Activated CD4-positive, alpha-beta memory T cell treated with anti-CD3 and anti-CD28 coated beads, Interleukin-2, amount 10 ng/mL, durations not matched to agents 7 days and 5 days (primary cell): ENCODE measurements at places on chromosomes 13 and 19.

DNA sequence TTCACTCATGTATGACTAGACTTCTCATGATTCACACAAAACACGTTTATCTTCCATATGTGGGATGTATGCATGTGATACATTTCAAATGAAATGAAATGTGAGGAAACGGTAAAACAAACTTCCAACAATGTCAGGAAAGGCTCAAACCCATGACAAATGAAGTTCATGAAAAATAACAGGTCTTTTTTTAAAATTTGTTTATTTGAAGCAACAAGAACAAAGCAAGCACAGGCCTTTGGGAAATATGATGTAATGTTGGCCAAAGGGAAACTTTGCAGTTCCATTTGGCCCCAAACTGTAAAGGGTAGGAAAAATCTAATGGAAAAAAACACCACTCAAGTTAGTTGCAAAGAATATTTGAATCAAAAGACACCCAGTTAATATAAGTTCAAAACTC lies 463.8 kb upstream of the ARGLU1 start:
- H3K4me1 ChIP-seq: no peaks in the 10 kb centered on the region
- H3K27me3 ChIP-seq: no peaks in the 10 kb centered on the region
- DNase-seq: no peak
- H3K27ac ChIP-seq: no peak overlapping the region
- no peaks in the 10 kb centered on the region for H3K36me3 ChIP-seq

DNA sequence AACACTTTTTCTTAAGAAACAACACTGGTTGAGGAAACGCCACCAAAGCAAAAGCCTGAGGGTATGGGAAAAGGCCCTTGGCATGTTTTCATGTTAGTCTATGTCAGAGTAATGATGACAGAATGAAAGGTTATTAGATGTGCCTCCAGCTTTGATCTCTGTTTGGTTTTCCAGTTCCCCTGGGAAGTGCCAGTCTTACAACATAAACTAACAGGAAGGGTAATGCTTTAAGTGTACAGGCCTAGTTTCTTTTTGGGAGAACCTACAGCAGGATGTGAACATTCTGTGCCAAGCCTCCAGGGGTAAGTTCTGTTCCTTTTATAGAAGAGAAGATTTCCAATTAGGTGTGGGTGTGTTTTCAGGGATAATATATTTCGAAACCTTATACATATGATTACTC lies 121.7 kb downstream of the FNDC3A start:
- peaks cover 2% of the 10 kb centered on the region for H3K4me1 ChIP-seq
- no peak overlapping the region for H3K4me3 ChIP-seq

GRCh38 chr13:31982540-31982939 lies 49.0 kb upstream of the FRY start:
- no peak overlapping the region for H3K27ac ChIP-seq
- no peak overlapping the region for H3K4me3 ChIP-seq
- no peaks in the 10 kb centered on the region for H3K36me3 ChIP-seq
- no peaks in the 10 kb centered on the region for H3K4me1 ChIP-seq
- H3K27me3 ChIP-seq: no peaks in the 10 kb centered on the region

GRCh38 chr19:54307389-54308020 lies 5.5 kb downstream of the LILRA5 start:
- no peaks in the 10 kb centered on the region for H3K36me3 ChIP-seq
- no peak overlapping the region for H3K27ac ChIP-seq
- DNase-seq: no peak
- no peak overlapping the region for H3K4me3 ChIP-seq
- H3K4me1 ChIP-seq: peaks cover 14% of the 10 kb centered on the region

DNA sequence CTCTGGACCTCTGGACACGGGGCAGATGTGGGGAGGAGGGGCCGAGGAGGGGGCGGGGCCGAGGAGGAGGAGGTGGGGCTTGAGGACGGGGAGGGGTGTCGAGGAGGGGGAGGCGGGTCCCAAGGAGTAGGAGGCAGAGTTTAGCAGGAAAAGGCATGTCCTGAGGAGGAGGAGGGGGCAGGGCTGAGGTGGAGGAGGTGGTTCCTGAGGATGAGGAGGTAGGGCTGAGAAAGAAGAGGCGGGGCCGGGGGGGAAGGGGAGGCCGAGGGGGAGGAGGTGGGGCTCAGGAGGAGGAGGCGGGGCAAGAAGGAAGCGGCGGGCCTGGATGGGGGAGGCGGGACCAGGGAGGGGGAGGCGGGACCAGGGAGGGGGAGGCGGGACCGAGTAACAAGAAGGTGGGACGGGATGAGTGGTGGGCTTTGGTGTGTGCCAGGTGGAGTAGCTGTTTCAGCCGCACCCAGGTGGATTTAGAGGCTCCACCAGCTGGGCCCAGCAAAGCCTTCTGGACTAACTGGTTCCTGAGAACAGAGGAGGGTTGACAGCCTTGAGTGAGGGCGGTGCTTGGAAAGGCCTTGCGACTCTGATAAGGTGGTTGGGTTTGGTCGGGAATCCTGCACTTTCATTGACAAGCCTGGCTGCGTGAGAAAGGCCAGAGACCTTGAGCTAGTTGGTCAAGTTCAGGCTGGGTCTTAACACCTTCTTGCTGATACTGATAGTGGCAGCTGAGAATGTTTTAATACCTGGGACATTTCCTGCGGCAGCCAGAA lies 7.7 kb downstream of the TECR start:
- H3K4me1 ChIP-seq: peaks cover 22% of the 10 kb centered on the region
- H3K4me3 ChIP-seq: no peak overlapping the region
- H3K27ac ChIP-seq: no peak overlapping the region
- peak; percentile 61 for DNase-seq
- H3K27me3 ChIP-seq: no peaks in the 10 kb centered on the region

GRCh38 chr19:36838784-36839324 lies 667 bp upstream of the ZNF790 start:
- no peak overlapping the region for H3K4me3 ChIP-seq
- H3K27me3 ChIP-seq: no peaks in the 10 kb centered on the region
- H3K4me1 ChIP-seq: peaks cover 7% of the 10 kb centered on the region

DNA sequence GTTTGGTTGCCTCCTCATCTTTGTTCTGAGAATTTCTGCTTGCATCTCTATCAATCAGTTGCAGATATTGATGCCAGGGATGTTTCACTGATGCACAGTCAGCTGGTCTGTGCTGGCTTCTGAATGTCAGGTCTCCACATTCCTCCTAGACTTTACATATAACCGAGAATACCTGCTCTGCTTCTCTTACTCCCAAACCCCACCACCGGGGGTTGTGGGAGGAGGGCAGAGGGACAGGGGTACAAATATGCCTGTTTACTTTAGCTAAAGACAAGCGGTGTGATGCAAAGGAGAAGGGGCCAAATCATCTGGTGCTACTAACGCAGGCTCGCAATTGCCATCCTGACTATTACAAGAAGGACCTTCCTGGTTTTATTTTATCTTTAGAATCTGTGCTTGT lies 17.4 kb upstream of the KLHL1 start:
- no peaks in the 10 kb centered on the region for H3K4me1 ChIP-seq
- no peaks in the 10 kb centered on the region for H3K36me3 ChIP-seq
- H3K4me3 ChIP-seq: no peak overlapping the region
- no peak for DNase-seq
- H3K27me3 ChIP-seq: no peaks in the 10 kb centered on the region

GRCh38 chr19:46294494-46294893 lies 2.3 kb upstream of the HIF3A start:
- H3K4me3 ChIP-seq: no peak overlapping the region
- no peak overlapping the region for H3K27ac ChIP-seq
- H3K27me3 ChIP-seq: peaks cover 22% of the 10 kb centered on the region
- no peaks in the 10 kb centered on the region for H3K36me3 ChIP-seq
- DNase-seq: no peak
- H3K4me1 ChIP-seq: peaks cover 7% of the 10 kb centered on the region

DNA sequence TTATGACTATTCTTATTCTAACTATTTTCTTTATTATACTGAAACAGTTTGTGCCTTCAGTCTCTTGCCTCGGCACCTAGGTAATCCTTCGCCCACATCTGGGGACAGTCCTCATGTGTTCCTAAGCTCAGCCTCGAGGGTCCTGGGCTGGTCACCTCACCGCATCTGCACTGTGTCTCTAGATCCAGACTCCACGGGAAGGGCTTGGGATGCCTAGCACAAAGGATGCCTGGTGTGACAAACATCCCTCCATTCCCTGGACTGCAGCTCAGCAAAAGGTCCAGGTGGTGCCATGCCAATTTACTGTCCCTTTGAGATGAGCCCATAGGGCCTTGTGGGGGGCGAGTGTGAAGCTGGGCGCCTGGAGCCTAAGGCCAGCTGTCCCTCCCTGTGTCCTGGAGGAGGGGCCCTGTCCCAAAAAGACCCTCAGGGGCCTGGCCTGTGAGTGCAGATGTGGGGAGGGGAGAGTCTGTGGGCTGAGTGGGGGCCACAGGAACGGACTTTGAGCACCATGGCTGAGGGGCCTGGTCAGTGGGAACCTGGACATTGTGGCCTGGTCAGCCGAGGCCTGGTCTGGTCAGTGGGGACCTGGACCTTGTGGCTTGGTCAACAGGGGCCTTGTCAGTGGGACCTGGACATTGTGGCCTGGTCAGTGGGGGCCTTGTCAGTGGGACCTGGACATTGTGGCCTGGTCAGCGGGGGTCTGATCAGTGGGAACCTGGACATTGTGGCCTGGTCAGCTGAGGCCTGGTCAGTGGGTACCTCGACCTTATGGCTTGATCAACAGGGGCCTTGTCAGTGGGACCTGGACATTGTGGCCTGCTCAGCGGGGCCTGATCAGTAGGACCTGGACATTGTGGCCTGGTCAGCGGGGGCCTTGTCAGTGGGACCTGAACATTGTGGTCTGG lies 45.1 kb upstream of the TPM4 start:
- no peaks in the 10 kb centered on the region for H3K27me3 ChIP-seq
- H3K36me3 ChIP-seq: no peaks in the 10 kb centered on the region
- no peak overlapping the region for H3K27ac ChIP-seq
- DNase-seq: no peak
- H3K4me3 ChIP-seq: no peak overlapping the region

DNA sequence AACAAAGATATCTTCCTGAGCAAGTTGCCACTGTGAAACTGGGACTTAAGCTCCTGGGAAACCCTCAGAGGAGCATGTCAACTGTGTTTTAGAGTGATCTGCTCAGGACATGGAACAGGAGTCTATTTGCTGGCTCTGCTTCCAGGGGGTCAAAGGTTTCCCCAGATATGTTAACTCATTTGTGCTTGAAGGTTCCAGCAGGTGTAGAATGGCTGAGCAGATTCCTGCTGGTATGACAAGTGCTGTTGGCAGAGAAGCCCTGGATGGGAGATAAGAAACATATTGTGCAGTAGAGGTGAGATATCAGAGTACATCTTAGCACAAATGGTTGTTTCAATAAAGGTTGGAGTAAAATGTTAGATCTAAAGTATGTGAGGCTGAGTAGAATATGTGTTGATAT lies 282.7 kb upstream of the DACH1 start:
- no peak overlapping the region for H3K27ac ChIP-seq
- no peak for DNase-seq
- H3K4me3 ChIP-seq: no peak overlapping the region

- no peak overlapping the region for H3K27ac ChIP-seq
- peaks cover 12% of the 10 kb centered on the region for H3K27me3 ChIP-seq
- peaks cover 11% of the 10 kb centered on the region for H3K4me1 ChIP-seq
Observed at GRCh38 chr13:44843403-44843802, 145.9 kb downstream of the NUFIP1 start.

DNA sequence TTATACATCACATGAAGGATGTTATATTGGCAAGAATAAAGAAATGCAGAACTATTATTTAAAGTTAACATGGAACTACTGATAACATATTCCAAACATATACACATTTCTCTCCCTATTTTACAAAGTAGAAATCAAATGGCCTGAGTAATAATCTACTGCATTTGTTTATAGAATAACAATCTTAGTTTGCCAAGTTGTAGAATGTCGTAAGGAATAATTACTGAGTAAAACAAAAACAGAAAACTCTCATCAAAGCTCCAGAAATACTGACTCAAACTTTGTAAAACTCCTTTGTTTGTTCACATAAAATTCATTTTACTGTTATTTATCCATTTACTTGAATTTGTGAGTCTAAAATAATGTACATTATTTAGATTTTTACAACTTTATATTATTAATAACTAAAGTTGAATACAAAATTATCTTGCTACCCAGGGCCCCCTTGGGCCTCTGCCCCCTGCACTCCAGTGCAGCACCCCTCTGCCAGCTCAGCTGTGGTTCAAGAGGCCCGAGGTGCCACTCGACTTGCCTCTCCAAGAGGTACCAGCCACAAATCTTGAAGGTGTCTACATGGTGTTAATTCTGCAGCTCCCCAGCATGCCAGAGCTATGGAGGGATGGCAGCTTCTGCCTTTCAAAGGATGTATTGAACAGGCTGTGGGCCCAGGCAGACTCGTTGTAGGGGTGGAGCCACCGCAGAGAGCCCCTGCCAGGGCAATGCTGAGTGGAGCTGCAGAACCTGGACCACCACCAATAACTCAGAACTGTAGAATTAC lies 2819.7 kb downstream of the PCDH9 start:
- no peaks in the 10 kb centered on the region for H3K27me3 ChIP-seq
- H3K4me1 ChIP-seq: no peaks in the 10 kb centered on the region

GRCh38 chr19:1028062-1028926 lies 1.9 kb downstream of the CNN2 start:
- H3K4me1 ChIP-seq: peaks cover 36% of the 10 kb centered on the region
- H3K27me3 ChIP-seq: no peaks in the 10 kb centered on the region
- H3K36me3 ChIP-seq: peaks cover 51% of the 10 kb centered on the region
- peak; percentile 77 for DNase-seq
- H3K4me3 ChIP-seq: peak overlapping the region; percentile 97

- H3K4me3 ChIP-seq: no peak overlapping the region
- DNase-seq: no peak
- H3K27ac ChIP-seq: no peak overlapping the region
- H3K27me3 ChIP-seq: no peaks in the 10 kb centered on the region
- no peaks in the 10 kb centered on the region for H3K36me3 ChIP-seq
Observed at GRCh38 chr19:44623080-44623479, 9.7 kb downstream of the IGSF23 start.

DNA sequence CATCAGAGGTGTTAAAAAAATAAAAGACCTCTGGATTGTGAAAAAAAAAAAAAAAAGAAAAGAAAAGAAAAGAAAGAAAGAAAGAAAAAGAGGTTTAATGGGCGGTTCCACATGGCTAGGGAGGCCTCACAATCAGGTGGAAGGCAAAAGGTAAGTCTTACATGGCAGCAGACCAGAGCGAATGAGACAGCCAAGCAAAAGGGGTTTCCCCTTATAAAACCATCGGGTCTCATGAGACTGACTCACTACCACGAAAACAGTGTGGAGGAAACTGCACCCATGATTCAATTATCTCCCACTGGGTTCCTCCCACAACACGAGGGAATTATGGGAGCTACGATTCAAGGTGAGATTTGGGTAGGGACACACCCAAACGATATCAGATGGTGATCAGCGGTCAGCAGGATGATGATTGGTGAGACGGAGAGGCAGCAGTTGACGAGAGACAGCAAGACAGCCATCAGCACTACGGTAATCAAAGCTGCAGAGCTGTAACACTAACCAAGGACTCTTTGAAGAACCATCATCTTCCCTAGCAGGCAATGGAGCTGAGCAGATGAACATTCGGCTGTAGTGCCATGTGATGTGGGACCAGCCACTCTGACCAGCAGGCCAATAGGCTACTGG lies 3.9 kb upstream of the CD209 start:
- H3K36me3 ChIP-seq: peaks cover 2% of the 10 kb centered on the region
- DNase-seq: no peak
- peaks cover 5% of the 10 kb centered on the region for H3K4me1 ChIP-seq
- H3K27me3 ChIP-seq: peaks cover 21% of the 10 kb centered on the region
